ENCODE measurements at places on chromosomes 4 and X.

- DNase-seq: no peak
Observed at GRCh38 chr4:127642169-127642568, 9.4 kb downstream of the INTU start.

- no peak for DNase-seq
Observed at GRCh38 chr4:158801066-158801465, 32.2 kb downstream of the FNIP2 start.

DNA sequence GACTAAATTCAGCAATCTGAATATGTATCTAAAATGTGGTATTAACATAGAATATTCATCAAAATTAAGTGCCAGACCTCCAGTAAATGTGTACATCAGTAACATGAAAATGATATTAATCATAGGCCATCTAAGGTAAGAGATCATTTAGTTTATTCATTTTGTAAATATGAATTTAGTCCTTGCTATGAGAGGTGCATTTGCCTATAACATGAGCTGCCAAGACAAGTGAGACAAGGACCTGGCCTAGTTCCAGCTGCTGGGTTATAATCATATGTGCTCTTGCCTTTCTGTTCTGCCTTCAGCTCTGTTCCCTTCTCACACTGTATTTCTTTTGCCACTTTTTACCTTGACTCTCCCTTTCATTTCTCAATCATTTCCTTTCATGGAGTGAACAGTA, 160.0 kb downstream of the STIM2 start:
- no peak for DNase-seq

GRCh38 chr4:26577066-26577465, 6.8 kb upstream of the TBC1D19 start:
- DNase-seq: no peak

- DNase-seq: no peak
Observed at GRCh38 chr4:78653655-78654054, 102.1 kb downstream of the ANXA3 start.

GRCh38 chrX:78957049-78957767, 12.0 kb downstream of the P2RY10 start:
- no peak for DNase-seq

DNA sequence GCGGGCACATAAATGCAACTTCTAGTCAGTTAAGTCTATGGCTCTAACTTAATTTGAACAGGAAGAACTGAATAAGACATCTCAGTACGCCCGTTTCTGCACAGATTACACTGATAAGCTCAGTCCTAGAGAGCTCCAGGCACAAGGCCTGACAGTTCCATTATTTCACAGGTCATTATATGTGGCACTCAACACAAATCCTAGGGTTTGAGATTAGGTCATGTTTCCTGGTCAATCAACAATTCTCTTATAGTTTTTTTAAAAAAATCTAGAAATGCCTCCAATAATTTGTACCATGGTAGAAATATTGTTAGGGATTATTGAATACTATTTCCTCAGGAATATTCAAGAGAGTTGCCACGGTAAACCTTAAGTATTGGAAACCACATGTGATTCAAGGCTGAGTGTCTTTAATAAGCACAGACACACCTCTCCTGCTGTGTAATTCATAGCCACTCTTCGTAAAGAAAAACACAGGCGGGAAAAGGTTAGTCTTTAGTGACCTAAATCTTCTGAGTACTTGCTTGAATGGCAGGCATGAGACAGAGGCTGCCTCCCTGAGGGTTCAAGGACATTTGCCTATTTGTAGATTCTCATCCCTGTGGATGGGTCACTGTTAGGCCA, 342.9 kb upstream of the ADGRL3 start:
- no peak for DNase-seq

DNA sequence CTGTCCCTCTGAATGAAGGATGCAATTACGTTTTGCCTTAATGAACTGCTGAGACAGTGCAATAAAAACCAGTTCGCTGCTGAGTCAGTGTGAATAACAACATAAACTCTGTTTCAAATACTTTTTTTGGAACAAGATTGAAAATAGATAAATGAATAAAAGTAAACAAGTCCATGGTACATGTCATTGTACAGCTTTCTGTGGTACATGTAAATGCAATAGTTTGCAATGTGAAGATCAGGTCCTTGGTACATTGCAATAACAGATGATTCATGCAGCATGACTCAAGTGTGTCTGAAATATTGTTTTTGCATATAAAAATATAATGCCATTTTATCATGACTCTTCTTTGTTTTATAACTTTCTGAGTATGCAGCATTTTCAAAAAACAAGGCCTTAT, 193.4 kb upstream of the PACRGL start:
- DNase-seq: no peak

GRCh38 chrX:47646636-47647035, 3.7 kb downstream of the ELK1 start:
- DNase-seq: no peak

DNA sequence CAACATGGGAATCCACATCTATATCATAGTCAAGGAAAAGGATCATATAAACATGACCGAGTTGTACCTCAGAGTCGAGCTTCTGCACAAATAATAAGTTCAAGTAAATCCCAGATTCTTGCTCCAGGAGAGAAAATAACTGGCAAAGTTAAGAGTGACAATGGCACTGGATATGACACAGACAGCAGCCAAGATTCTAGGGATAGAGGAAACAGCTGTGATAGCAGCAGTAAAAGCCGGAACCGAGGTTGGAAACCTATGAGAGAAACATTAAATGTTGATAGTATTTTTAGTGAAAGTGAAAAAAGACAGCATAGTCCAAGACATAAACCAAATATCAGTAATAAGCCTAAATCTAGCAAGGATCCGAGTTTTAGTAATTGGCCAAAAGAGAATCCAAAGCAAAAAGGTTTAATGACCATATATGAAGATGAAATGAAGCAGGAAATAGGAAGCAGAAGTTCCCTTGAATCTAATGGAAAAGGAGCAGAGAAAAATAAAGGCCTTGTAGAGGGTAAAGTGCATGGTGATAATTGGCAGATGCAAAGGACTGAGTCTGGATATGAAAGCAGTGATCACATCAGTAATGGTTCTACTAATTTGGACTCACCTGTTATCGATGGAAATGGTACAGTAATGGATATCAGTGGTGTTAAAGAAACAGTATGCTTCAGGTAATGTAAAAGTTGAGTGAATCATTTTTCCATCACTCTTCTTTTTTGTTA, 50.4 kb downstream of the FABP2 start:
- no peak for DNase-seq

- DNase-seq: peak; percentile 14
Observed at GRCh38 chrX:51336584-51336983, 4.0 kb downstream of the NUDT10 start.

DNA sequence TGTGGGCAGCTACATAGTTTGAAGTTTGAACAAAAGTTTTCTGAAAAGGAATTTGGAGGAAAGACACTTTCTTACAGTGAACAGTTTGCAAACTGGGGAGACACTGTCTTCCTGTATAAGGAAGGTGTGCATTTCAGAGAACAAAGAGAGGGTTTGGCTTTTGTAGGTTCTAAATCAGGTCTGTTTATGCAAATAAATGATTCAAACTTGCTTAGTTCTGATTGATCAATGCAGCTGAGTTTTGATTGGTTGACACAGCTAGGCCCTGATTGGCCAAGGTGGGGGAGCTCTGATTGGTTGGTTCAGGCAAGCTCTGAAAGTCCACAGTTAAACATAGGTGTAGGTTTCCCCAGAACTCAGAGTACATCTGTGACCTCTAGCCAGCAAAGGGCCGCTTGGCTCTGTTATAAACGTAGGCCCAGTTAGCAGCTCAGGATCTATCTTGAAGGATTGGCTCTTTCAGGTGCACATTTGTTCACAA, 63.0 kb upstream of the ENPP6 start:
- no peak for DNase-seq

GRCh38 chr4:79982601-79983322, 90.3 kb downstream of the ANTXR2 start:
- DNase-seq: no peak

DNA sequence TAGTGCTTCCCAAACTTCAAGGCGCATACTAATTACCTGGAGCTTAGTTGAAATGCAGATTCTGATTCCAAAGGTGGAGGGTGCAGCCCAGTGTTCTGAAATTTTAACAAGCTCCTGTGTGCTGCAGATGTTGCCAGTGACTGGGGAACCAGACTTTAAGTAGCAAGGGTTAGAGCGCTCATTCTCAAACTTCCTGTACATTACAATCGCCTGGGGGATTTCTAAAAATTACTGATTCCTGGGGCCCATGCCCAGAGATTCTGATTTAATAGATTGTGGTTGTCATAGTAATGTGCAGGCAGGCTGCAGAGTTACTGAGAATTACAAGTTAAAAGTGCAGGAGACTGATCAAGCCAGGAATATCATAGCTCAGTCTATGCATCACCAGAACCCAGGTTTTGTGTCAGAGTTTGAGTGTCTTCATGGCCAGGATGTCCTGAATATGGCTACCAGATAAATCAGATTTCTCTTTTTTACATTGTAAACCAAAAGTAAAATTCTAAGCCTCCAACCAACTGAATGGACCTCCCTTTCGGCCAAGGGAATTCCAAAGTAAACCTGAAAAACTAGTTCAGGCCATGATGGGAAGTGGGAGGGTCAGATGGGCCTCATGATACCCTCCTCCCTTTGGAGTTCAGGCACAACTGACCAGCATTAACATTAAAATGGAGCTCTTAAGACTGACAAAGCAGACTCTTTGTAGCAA, 121.6 kb downstream of the ATXN3L start:
- no peak for DNase-seq

DNA sequence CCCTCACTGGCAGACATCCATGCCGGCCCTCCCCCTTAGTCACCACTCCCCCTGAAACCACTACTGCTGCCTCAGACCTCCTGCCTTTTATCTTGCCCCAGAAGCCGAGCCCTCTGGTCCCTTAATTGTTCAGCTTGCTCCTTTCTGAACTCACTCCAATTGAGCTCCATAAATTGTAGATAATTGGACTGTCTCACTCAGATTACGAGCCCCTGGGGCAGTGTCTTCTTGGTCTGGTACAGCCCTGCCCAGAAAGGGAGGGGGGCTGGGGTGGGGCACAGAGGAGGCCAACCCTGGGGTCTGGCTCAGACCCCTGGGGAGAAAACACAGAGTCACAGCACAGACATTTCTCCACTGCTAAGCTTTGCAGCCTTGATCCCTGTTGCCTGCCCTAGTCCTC, 39.4 kb downstream of the NALF2 start:
- DNase-seq: no peak

DNA sequence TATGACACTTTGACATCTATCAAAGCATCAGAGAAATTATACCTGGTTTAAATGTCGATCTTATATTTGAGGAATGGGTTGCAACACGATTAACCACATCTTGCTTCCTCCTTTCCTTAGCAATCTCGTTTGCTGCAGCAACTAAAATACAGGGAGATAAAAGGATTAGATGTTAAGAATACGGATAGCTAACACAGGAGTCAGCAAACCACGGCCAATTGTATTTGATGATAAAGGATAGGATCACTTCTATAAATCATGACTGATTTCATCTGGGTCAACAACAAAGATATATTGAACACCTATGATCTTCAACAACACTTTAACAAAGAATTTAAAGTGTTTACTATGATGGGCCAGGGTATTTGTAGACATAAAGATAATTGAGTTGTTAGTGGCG, 5.0 kb downstream of the MAP7D3 start:
- no peak for DNase-seq

DNA sequence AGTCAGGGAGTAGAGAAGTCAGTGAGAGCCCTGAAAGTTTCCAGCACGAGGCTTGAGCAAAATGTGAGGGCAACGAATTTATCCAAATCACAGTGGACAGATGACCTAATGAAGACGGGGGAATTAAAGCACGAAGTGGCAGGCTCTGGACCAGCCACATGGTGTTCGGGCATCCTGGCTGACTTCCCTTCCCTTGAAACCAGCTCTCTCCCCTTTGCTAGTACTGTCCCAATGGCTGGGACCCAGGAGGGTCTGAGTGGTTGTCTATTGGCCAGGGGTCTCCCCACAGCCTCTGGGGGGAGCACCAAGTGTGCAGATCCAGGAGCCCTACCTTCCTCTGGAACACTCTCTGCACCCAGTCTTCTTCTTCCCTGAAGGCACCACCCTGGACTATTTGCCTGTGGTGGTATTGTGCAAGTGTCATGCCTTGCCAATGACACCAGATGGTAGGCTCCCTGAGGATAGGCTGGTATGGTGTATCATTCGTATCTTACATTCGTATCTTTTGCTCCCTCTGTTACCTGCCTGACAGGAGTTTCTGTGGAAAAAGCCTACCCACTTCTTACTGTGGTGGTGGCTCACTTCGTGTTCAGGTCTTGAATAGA, 2.1 kb downstream of the APLN start:
- DNase-seq: no peak

GRCh38 chr4:146742416-146742815, 103.7 kb downstream of the POU4F2 start:
- no peak for DNase-seq

DNA sequence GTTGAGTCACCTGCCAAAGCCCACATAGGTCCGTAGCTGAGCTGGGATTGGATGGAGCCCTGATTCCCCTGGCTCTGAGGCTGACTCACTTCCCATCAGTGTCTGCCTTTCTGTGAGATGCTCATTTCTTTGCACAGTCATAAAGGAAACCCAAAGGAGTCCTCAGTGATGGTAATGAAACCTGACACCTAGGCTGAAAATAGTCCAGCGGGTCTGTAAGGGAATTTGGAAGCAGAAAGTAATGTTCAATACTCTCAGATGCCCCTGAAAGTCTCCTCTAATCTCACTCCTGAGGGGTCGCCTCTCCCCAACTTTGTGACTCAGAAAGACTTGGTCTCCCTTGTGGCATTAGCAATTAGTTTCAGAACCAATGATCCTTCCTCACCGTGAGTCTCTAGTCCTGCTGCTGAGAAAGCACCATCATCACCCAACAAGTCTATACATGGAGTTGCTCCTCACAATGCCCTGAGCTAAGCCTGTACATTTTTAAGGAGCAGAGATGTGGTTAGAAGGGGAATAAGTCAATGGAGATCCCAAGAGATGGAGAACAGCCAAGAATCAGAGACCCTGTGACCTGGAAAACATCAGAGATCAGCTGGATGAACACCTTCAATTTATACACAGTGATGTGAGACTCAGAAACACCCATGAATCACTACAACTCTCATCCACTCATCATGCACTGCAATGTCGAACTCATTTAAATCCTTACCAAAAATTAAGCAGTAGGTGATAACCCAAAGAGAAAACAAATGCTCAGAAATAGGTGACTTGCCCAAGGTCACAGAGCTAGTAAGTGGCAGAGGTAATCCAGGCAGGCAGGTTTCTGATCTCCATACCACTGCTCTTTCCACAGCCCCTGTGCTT, 219.0 kb upstream of the CPEB2 start:
- no peak for DNase-seq

GRCh38 chr4:26782168-26782829, 78.3 kb upstream of the STIM2 start:
- no peak for DNase-seq

- no peak for DNase-seq
Observed at GRCh38 chrX:26915064-26915463, 548.1 kb downstream of the PPP4R3C start.

- DNase-seq: no peak
Observed at GRCh38 chr4:54318904-54319303, 89.8 kb downstream of the PDGFRA start.

GRCh38 chrX:21933077-21933476, 7.4 kb upstream of the SMS start:
- DNase-seq: no peak

- no peak for DNase-seq
Observed at GRCh38 chrX:127207326-127207725, 387.8 kb downstream of the PRR32 start.

Data from NCI-H1417 treated with DMSO at 0.1 percent for 48 hours (cell line).